ENCODE measurements at places on chromosomes 1 and 21.

GRCh38 chr1:27503033-27503432 is 13.1 kb upstream of the WASF2 start:
- no peak for DNase-seq

- DNase-seq = peak; percentile 91
Observed at GRCh38 chr1:150010393-150011115, at the start of gene OTUD7B. Gene OTUD7B (minus strand): TSS chr1:150010726. CDS start chr1:149977510, 33,216 bp downstream.

DNA sequence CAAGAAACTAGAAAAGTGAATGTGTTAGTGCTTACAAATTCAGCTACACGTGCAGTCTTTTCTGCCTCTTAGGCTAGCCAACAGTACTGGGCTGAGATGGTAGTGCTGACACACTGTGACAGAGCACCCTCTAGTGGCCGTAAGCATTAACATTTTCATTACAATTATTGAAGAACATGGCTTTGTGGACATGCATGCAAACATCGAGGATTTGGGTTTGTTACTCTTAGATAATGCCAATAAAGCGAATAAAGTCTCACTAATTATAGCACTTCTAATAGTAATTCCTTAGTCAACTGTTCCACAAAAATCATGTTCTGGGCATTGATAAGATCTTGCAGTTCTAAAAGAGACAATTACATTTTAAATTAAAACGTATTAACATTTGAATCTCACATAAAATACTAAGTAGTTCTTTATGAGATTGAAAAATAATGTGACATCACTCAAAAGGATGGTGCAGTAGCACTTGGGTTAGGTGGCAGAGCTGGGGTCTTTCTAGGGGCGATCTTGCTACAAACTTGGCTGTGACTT is 47.1 kb downstream of the MYSM1 start:
- peak; percentile 74 for DNase-seq

DNA sequence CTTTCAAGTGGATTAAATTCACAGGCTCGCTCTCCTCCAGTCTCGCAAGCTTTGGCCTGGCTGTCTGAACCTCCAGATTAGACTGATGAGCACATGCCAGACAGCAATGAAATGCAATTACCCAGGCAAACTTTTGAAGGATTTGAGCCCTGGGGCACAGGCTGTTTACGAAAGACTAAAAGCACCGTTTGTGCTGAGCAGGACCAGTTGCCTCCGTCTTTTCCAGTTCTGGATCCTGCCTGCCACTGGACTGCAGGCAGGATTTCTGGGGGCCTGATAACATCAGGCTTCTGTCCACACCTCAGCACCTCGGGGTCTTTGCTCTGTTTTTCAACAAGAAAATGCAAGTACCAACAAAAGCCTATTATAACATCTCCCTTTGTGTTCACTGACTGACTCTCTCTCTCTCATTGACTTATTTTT is 145.7 kb downstream of the CLIC6 start:
- DNase-seq = no peak

GRCh38 chr1:38045401-38046332 is 926 bp downstream of the POU3F1 start:
- DNase-seq = no peak

DNA sequence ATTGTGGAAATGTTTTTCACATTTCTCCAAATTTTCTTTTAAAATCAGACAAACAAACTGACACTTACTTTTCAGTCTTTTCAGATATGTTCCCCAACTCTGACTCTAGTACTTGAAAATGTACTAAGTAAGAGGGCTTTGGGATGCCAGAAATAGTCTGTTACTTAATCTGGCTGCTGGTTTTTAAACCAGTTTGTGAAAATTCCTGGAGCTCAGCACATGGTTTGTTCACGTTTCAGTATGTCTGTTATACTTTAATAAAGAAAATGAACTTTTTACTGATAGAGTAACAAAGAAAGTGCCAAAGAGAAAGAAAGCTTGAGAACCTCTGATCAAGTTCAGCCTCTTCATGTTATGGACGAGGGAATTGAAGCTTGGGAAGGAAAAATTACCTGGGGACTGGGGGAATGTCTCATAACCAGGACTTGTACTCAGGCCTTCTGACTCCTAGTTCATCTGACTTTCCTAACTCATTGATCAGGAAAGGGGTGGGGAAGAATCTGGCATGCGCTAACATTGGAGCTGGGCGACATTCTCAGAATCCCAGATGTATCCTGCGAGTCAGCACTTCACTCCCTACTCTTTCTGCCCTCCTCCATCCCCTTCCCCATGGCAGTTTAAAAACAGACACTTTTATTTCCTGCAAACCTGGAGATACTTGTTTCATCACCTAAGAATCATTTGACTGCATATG is 30.8 kb upstream of the DNAJC6 start:
- peak; percentile 39 for DNase-seq

DNA sequence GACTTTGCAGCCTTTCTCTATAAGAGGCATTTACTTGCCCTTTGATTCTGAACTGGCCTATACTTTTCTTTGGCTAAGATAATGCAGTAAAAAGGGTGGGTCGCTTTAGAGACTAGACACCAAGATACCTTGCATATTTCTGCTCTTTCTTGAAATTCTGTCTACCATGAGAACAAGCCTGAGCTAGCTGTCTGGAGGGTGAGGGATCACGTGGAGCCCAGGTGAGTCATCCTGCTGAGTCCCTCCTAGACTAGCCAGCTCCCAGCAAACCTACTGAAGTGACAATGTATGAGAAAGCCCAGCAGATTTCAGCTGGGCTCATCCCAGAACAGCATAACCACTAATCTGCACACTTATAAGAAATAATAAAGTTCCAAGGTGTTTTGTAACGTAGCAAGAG is 408.0 kb upstream of the KAZN start:
- no peak for DNase-seq

DNA sequence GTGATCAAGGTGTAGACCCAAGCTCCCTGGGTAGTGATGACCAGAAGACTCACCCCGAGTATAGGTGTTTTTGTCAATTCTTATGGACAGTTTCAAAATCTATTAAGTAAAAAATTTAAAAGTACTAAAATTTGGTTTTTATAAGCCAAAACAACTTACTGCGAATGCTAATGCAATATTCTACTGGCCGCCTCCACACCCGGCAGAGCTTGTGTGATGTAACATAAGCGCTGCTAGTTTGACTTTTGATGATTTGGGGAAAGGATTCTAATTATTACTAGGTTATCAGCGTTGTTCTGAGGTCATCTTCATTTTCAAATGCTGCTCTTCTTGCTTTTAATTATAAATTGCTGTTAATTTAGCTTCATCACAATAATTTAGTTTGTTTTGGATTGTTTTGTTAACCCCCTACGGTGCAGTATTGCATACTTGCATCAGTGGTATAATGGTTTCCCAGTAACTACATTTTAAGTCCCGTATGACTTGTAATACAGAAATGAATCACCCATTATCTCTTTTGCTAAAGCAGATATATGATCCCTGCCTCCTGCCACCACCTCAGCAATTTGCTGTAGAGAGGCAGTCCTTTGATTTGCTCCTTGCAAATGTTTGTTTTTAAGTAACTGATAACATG is 178.0 kb downstream of the SDCCAG8 start:
- DNase-seq = peak; percentile 22

DNA sequence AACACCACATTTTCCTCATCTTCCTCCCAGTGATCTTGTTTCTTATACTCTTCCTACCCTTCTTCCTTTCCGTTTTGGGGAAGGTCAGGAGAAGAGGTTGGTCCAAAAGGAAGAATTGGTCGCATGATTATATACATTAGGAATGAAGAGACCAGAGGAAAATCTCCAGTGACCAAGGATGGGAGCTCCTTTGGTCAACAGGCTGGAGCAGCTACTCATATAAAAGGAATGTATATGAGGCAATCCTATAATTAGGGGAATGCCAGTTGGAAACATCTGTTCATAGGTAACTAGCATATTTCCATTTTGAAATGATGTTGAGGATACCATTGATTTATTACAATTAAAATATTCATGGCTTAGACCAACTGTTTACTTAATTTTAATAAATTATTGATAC is 114.5 kb downstream of the LRRC40 start:
- peak; percentile 89 for DNase-seq

GRCh38 chr21:42025376-42026081 is 15.4 kb upstream of the ZBTB21 start:
- DNase-seq = peak; percentile 61

- DNase-seq = no peak
Observed at GRCh38 chr1:235857756-235858155, 8.9 kb downstream of the LYST start.

- DNase-seq = peak; percentile 8
Observed at GRCh38 chr1:182996816-182997215, 26.4 kb upstream of the LAMC1 start.

DNA sequence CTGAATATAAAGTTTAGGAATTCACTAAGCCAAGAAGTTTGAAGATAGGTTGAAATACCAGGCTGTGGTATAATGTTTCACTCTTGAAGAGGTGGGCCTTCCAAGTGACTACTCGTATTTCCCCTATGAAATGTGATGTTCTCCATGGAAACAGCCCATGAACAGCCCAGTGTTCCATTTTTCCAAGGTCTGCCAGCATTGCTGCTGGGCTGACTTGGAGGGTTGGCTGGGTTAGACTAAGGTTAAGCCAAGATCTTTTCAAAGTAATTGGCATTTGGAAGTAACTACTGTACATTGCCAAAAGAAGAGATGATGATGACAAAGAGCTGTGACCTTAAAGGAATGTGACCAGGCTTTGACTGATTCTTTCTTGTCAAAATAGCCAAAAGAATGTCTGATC is 73.8 kb downstream of the RPE65 start:
- peak; percentile 11 for DNase-seq

DNA sequence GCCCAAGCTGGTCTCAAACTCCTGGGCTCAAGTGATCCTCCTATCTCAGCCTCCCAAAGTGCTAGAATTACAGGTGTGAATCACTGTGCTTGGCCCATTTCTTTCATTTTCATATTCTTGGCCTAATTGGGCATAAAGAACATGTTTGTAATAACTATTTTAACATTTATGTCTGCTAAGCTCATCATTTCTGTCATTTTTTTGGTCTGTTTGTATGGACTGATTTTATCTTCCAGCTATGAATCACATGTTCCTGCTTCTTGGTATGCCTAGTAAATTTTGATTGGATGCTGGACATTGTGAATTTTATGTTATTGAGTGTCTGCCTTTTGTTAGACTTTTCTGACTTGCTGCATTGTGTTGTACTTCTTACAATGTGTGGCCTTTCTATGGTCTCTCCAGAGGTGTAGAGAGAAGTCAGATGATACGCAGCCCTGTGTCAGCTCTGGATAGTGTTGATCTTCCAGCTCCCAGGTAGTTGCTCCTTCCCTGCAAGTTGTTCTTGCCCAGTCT is 39.0 kb upstream of the PPM1J start:
- no peak for DNase-seq

- DNase-seq = no peak
Observed at GRCh38 chr21:43911015-43911934, 46.3 kb downstream of the AGPAT3 start.

DNA sequence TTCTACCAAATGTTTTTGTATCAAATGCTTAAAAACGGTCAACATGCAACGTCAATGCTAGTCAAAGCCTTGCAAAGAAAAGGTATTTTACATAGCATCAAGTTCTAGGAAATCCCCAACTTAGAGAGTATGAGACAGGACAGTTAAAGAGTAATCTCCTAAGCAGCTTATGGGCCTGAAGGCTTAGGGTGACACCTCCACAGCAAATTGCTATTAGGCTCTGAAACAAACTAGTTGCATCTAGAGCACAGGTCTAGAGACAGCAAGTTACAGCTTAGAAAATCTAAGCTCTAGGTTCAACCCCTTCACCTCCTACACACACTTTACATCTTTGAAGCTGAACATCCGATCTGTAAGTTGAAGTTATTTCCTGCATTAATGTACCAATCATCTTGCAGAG is 13.7 kb downstream of the PABPC4 start:
- DNase-seq = no peak

GRCh38 chr1:112882271-112882744 is 73.7 kb downstream of the SLC16A1 start:
- no peak for DNase-seq

DNA sequence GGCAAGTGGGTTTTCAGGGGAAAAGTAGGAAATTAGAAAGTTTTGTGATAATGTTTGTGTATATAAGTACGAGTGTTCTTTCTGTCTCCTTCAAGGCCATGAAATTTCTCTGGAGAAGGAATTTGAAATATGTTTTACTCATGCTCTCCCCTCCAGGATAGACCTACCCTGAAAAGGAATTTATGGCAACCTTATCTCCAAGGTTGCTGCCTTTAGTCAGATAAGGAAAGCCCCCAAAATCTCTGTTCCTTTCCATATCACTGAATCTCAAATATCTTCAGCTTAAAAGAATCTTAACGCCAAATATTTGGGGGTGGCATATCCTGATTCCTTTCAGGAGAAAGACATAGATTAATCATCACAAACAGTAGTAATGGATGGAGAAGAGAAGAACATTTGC is 499 bp upstream of the C4BPB start:
- DNase-seq = no peak

DNA sequence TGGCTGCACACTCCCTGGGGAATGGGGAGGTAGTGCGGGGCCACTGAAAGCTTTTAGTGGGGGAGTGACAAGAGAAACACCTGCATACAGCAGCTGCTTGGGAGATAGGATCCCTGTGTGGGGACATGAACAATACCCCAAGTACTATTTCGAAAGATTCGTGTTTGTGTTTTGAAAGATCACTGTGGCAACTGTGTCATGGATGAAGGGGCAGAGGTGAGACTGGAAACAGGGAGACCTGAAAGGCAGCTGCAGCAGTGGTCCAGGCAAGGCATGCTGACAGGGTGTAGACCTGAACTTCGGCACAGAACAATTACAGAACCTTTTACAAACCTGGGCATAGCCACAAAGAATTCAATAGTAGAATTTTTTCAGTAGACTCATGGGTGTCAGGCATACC is 32.9 kb downstream of the TENT5C start:
- no peak for DNase-seq

DNA sequence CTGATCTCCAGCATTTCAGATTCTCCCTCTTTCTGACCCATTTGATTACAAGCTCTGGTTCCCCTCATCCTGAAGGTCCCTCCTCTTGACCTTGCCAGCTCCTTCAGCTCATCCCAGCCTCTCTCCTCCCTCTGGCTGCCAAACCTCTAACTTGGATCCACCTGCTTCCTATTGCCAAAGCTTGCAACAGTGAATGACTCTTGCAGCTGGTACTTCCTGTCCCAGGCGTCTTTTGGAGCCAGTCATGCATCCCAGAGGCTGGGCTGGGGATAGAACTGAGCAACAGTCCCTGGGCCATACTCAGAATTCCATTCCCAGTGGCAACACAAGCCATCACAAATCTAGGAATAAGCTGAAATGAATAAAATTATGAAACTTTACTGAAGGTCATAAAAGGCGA is 27.7 kb upstream of the SPOCD1 start:
- peak; percentile 87 for DNase-seq

- DNase-seq = no peak
Observed at GRCh38 chr1:218852527-218852926, 321.2 kb upstream of the LYPLAL1 start.

DNA sequence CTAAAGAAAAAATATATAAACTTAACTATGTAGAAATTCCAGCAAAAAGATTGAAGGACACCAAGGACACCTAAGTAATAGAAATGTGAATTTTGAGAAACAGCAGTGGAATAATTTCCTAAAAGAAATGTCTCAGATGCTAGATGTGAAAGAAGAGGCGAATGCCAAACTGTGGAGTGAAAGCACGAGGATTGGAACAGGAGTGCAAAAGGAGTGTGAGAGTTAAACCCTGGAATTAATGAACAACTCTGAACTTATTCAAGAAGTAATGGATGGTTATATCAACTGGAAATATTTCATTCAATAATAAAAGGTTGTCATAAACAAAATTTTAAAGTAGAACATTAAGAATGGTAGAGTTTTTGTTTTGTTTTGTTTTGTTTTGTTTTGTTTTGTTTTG is 78.5 kb upstream of the SGIP1 start:
- DNase-seq = no peak

- DNase-seq = no peak
Observed at GRCh38 chr1:153025797-153026196, 5.2 kb upstream of the SPRR1B start.

GRCh38 chr1:35642471-35642955 is 1.2 kb upstream of the PSMB2 start:
- peak; percentile 13 for DNase-seq

Data from fibroblast of skin of scalp (primary cell).